Activated naive CD4-positive, alpha-beta T cell treated with Interleukin-2 at 50 U/mL for 16 hours (primary cell): ENCODE measurements at places on chromosomes 12 and 14.

GRCh38 chr12:91383099-91383498, 200.5 kb upstream of the DCN start:
- no peak for DNase-seq

- DNase-seq: no peak
Observed at GRCh38 chr12:77060136-77060882, 5.1 kb downstream of the E2F7 start.

DNA sequence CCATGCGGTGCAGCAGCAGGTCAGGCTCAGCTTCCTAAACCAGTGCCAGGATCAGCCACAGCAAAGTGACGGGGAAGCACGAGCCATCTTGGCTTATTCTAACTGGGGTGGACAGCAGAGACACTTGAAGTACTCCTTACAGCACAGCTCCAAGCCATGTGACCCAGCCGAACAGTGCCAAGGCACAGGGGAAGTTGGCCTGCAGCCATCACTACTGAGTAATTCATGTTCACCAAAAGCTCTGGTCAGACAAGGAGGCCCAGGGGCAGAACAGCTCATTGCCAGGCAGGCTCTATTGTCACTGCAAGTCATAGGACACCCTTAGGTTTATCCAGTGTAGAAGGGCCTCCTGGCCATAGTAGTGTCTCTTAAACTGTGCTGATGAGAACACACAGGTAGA, 23.4 kb upstream of the SLC35F4 start:
- DNase-seq: no peak

- DNase-seq: no peak
Observed at GRCh38 chr12:10632226-10632625, 18.8 kb upstream of the MAGOHB start.

DNA sequence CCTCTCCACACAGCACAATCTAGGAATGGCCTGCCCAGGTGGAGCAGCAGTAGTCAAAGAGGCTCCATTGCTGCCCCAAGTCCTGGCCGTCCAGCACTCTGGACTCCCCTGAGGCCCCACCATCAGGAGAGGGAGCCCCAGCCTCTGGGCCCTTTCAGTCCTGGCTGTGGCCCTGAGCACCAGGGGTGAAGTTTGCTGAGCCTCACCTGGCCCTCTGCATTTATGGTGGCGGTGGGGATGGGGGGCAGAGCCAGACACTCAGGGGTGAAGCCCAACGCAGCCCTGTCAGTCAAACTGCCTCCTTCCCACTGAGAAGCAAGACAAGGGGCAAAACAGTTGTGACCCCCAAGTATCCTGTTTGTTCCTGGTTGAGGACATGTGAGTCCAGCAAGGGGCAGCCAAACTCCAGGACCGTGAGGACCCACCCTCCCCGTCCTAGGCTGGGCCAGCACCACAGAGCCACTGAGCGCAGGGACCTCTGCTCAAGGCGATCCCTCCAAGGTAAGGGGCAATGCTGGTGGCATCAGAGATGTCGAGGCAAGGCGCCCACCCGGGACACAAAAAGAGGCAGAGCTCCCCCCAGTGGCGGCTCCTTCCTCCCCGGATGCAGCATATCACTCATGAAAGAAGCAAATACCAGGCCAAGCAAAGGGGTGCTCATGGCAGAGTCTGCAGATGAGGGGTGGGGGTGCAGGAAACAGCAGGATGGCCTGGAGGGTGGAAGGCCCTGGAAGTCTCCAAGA, 4.8 kb upstream of the AMN start:
- DNase-seq: peak; percentile 57

- peak; percentile 13 for DNase-seq
Observed at GRCh38 chr12:55642669-55643068, 6.0 kb downstream of the OR10P1 start.

GRCh38 chr14:96744262-96744661, 52.9 kb upstream of the VRK1 start:
- no peak for DNase-seq

GRCh38 chr12:96982671-96983070, 75.6 kb downstream of the NEDD1 start:
- no peak for DNase-seq

GRCh38 chr14:74584951-74585350, 27.1 kb downstream of the LTBP2 start:
- DNase-seq: no peak

DNA sequence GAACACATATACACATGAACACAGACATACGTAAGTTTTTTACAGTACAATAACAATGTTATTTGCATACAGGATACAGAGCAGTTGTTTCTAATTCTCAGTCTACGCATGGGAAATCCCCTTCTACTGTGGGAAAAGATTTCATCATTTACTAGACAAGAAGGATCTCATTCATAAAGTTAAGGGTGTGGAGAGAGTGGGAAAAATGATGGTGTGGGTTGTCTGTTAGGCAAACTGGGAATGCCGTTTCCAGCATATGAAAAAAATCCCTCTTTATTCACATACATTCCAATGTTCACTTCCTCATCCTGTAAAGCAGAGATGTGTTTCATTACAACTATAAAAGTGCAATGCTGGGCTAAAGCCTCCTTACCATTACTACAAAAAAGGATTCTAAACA, 120.9 kb downstream of the SINHCAF start:
- DNase-seq: no peak

DNA sequence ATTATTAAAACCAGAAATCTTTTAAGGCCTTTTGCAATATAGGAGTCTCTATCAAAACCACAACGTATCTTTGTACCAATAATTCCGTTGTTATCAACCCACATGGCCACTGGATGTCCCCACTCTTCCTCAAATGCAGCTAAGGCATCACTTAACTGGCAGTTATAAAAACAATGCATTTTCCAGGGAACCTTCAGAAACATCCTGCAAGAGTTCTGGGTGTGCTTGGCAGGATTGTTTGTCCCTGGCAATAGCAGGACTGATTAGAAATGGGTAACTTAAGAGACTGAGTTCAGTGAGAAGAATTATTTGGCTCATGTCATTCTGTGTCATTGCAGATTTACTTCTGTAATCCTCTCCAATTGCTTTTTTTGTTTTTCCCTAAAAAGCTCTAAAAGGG, 112.0 kb downstream of the SLC15A5 start:
- no peak for DNase-seq

DNA sequence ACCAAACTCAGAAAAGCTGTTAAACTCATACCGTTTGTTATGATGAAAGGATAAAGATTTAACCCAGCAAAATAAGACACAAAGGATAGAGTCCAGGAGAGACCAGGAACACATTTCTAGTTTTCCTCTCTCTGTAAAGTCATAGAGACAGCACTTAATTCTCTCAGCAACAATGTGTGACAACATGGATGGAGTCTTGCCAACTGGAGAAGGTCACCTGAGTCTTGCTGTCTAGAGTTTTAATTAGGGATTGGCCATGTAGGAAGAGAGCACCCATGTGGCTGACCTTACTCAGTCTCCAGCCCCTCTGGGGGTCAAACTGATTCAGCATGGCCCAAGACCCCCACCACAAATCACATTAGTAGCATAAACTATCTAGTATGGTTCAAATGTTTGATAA, 151.0 kb upstream of the ATF7IP start:
- DNase-seq: no peak

DNA sequence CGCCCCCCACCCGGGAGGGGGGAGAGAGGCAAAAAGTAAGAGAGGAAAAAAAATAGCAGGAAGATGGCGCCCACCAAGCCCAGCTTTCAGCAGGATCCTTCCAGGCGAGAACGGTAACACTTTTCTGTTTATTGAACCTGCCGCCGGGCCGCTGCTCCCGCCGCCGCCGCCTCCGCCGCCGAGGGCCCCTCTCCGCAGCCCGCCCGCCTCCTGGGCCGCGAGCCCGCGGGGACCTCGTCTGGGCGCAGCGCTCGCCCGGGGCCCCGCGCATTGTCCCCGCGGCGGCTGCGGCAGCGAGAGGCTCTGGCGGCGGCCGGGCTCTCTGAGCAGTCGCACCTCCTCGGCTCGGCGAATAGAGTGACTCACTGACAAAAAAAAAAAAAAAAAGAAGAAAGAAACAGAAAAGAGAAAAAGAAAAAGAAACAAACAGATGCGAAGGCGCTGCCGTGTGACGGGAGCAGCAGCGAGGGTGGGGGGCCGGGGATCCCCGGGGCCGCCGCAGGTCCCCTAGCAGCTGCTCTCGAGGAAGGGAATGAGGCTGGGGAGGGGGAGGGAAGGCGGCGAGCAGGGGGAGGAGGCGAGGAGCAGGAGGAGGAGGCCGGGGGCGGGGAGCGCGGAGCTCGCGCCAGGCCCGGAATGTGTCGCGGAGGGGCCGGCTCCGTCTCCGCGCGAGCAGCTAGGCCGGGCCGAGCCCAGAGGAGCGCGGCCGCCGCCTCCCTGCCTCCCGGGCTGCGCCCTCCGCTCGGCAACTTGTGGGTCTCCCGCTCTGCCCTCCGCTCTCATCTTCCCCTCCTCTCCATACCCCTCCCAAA, 781 bp downstream of the NPAS3 start:
- peak; percentile 11 for DNase-seq

GRCh38 chr12:49037111-49037946, 18.8 kb upstream of the PRKAG1 start:
- DNase-seq: no peak

DNA sequence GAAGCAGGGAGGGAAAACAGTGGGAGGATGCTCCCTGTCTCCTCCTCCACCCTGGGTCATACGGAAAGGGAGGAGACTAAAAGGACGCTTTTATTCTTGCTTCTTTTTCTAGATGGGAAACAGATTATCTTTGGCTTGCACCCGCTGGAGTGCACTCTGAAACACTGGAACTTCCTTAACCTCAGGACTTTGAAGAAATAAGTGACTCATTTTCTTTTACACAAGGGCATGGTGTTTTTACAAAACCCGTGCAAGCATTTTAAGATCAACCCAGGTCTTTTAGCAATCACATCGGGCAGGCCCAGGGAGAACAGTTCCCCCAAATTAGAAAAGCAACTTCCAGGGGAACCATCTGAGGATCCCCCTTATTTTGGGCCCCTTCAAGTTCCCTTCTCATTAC, 80.9 kb upstream of the TSPAN11 start:
- DNase-seq: no peak

GRCh38 chr14:24057867-24058259, 6.1 kb downstream of the CARMIL3 start:
- no peak for DNase-seq

DNA sequence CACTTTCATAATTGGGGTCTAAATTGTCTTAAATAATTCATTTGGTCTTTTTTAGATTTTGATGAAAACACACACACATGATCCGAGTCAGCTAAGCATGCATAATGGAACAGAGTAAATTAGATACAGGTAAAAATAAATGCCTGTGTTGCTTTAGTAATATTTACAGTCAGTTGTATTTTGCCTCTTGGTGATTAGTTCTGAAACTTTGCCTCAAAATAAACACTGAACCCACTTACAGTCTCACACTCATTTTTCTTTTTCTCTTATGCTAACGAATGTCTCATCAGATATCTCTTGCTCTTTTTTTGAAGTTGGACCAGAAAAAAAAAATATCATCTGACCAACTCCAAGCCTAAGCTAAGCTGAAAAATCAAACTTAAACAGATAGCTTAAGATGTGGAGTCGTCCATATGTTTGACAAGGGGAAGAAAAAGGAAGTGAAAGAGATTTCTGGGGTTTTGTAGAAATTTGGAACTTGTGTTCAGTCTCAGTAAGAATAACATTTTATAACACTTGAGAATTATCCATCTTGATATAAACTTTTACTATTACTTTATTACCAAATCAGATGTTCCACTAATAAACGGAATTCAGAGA, 592.5 kb downstream of the RPL10L start:
- no peak for DNase-seq

GRCh38 chr12:4281173-4281654, 7.7 kb downstream of the CCND2 start:
- no peak for DNase-seq

- DNase-seq: no peak
Observed at GRCh38 chr12:50083301-50083700, 1.8 kb upstream of the SMARCD1 start.

GRCh38 chr12:62900686-62901272, 34.2 kb downstream of the PPM1H start:
- no peak for DNase-seq

GRCh38 chr14:99690636-99691035, 6.5 kb downstream of the CYP46A1 start:
- DNase-seq: no peak

GRCh38 chr12:3236345-3237187, 159.4 kb downstream of the TSPAN9 start:
- DNase-seq: no peak

DNA sequence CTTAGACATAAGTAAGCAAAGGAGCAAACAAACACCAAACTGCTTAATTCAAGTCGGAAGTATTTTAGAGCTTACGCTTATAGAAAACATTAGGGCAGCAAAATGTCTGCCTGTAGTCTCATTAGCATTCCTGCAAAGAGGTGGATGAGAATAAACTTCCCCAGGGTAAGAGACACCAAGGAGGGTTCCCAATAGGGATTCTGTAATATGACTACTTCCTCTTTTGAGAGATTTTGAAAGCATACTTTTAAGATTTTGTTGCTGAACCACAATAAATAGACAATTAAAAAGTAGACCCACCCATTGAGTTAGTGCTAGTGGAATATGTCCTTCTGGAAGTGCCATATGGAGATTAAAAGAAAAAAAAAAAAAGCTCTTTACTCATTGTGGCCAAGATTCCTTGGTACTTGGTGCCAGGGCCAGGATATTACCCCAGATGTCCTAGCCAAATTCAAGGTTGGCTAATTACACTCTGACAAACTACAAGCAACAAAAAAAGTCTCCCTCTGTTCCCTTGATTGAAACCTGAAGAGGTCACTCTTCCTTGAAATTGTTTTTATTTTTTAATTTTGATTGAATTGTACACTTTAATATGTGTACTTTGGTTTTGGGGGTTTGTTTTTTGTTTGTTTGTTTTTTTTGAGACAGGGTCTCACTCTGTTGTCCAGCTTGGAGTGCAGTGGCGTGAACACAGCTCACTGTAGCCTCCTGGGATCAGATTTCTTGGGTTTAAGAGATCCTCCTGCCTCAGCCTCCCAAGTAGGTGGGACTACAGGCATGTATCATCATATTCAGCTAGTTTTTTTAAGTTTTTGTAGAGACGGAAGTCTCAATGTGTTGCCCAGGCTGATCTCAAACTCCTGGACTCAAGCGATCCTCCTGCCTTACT, 8.7 kb downstream of the CLIP1 start:
- DNase-seq: no peak

DNA sequence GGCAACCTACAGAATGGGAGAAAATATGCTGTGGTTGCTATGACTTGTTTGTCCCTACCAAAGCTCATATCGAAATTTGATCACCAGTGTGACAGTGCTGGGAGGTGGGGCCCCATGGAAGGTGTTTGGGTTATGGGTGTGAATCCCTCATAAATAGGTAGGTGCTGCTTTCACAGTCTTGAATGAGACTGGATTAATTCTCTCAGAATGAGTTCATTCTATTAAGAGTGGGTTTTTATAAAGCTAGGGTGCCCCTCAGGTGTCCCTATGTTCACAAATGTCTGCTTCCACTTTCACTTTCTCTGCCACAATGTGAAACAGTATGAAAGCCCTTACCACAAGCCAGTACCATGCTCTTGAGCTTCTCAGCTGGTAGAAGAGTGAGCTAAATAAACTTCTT, 133.5 kb downstream of the CPNE8 start:
- peak; percentile 52 for DNase-seq
